ENCODE measurements at places on chromosomes 11 and 22.

GRCh38 chr11:109619498-109619897 is 197.5 kb downstream of the C11orf87 start:
- no peak for DNase-seq

GRCh38 chr11:117435326-117435725 is 107.7 kb downstream of the CEP164 start:
- no peak for DNase-seq

- DNase-seq: no peak
These were observed 512.2 kb upstream of the ARHGAP42 start for GRCh38 chr11:100174881-100175280.

- DNase-seq: no peak
These were observed 8.3 kb downstream of the RELT start for GRCh38 chr11:73384531-73384871.

GRCh38 chr11:12007230-12007593 is 1.2 kb downstream of the DKK3 start:
- DNase-seq: no peak

- no peak for DNase-seq
These were observed 3.4 kb downstream of the CADM1 start for GRCh38 chr11:115500547-115501501.

GRCh38 chr11:396948-397548 is 3.0 kb downstream of the PKP3 start:
- DNase-seq: peak; percentile 63

DNA sequence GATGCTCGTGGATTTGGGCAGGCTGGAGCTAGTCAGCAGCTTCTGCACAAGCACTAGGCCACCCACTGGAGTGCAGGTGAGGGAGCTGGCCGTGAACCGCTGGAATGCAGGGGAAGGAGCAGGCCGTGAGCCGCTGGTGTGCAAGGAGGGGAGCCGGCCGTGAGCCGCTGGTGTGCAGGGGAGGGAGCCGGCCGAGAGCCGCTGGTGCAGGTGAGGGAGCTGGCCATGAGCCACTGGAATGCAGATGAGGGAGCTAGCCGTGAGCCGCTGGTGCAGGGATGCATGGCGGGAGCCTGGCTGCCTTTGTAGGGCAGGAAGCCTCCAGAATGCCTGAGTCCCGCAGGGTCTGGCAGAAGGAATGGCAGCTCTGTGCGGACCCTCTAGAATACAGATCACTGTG is 4220.0 kb upstream of the OR11H1 start:
- DNase-seq: no peak

DNA sequence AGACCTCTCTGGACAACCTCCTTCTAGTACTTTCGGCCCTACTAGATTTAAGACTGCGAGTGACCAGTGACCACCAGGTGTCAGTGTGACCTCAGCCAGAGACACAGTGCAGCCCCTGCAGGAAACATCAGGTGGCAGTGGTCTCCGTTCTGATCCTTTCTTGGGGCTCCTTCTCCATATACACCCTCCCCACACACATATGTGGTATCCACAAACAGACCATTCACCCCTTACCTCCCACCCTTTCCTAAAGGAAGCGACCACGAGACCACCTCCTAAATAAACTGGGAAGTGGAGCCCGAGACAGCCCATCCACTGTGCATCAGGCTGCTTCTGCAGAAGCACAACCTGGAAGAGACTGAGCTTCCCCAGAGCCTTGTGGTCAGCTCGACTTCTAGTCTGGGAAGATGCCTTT is 38.5 kb upstream of the CYP2D6 start:
- DNase-seq: peak; percentile 72

- DNase-seq: peak; percentile 78
These were observed 6.1 kb upstream of the STIM1 start for GRCh38 chr11:3849297-3849874.

DNA sequence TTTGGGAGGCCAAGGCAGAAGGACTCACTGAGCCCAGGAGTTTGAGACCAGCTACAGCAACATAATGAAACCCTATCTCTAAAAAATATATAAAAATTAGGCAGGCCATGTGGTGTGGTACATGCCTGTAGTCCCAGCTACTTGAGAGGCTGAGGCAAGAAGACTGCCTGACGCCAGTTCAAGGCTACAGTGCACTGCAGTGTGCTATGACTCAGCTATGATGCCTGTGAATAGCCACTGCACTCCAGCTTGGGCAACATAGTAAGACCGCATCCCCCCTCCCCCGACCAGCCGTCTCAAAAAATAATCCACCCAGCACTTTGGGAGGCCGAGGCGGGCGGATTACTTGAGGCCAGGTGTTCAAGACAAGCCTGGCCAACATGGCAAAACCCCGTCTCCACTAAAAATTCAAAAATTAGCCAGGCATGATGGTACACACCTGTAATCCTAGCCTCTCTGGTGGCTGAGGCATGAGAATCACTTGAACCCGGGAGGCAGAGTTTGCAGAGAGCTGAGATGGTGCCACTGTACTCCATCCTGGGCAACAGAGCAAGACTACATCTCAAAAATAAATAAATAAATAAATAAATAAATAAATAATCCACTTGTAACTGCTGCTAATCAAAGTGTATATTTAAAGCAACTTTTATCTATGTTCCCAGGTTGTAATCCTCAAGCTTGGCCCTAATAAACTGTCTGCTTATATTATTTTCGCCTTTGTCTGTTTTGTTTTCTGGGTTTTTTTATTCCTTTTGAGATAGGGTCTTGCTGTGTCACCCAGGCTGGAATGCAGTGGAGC is 7.8 kb downstream of the HPS5 start:
- no peak for DNase-seq

DNA sequence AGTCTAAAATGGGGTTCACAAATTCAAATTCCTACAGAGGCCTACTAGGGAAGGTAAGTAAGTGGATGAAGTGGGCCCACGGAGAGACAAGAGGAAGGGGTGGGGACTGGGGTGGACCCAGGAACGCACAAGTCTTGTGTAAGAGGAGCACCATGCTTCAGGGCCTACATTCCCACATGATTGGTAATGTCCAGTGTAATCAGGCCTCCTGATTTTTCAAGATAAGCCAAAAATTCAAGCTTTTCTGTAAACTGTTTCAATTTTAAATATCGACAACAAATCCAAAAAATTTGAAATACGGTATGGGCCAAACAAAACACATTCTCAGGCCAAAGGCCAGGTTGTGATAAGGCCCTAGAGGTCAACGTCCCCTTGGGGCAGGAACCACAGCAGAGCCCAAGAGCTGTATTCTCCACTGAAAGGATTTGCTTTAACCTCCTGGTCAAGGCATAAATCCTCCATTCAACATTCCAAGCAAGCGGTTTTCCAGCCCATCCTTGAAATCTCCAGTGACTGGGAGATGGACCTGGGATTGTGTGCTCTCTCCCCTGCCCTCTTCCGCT is 116.4 kb downstream of the TRIM29 start:
- DNase-seq: no peak

DNA sequence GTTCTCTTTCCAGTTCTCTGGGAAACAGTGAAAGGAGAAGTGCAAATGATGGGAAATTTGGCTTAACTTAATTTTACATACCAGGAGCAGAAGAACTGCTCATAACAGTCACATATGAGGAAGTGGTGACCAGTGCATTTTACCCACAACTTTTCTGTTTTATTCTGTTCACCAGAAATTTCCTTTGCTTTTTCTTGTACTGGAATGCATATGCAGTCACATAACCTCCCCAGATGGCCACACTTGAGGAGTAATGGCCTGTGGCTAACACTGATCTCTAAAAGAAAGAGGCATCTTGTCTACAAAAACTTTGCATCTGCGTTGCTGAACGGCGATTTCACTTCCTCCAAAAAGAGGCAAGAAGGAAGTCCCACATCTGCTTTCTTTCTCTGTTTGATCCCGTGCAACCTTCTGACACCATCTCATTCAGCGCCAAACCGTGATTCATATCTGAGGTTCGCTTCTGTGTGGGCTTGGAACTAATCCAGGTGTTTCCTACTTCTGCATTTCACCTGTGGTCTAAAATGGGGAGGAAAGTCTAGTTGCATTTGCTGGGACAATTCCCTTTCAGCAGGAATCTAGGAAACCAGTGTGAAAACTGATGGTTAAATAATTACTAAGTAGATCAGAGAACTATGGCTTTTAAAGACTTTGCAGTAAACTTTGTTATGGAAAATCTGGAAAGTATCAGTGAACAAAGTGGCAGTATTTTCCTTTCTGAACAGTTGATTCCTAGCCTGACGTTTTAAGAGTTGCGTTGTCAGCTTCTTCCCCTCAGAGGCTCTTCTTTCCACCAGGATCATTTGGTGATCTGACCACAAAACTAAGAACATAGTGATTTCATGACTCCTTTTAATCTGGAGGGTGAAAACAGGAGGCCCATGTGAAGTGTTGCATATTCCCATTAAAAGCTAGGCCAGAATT is 4.2 kb upstream of the MPEG1 start:
- peak; percentile 80 for DNase-seq

- peak; percentile 36 for DNase-seq
These were observed 32.8 kb downstream of the PITPNB start for GRCh38 chr22:27885977-27886842.

GRCh38 chr11:48123934-48124755 is 92.5 kb upstream of the OR4B1 start:
- DNase-seq: no peak

DNA sequence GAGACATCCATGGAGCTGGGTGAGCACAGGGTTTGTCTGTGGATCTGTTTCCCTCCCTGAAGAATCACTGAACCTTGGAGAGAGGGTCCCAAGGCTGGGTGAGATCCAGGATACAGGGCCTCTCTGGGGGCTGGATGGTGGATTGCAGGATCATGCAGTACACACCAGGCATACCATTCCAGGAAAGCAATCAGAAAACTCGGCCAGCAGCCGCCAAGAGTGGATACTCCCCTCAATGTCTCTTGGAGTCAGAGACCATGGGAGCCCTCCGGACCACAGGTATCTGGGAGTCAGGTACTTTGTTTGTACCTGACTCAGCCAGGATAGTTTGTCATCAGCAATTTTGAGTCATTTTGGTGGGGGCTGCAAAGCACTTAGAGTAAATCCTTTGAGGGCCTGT is 14.6 kb upstream of the SYT13 start:
- no peak for DNase-seq

DNA sequence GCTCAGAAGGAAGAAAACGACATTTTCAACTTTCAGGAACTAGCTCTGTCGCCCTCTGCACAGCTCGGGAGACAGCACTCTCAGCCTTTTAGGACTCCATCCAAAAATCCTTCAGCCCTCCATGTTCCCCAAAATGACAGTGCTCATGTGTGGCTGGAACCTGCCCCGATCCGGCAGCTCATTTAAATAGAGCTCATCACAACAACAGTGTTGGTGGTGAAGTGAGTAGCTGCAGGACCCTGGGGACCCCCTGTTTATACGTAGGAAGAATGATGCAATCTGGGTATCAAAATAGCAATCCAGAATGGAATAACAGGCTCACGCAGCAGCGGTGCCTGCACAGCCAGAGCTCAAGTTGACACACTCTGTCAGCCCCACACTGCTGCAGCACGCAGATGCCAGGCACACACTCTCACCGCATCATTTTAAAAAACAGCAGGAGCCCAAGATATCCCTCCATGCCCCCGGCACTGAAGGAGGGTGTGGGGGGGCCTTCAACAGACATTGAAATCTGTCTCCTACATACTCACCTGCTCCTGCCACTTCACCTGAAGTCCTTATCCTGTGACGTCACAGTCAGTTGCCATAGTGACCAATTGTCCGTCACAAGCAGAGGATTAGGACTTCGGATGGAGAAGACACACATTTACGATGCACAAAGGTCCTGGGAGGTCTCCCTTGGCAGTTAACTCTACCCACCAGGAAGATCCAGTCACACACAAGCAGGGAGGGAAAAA is 24.0 kb downstream of the TRIM66 start:
- no peak for DNase-seq

GRCh38 chr11:112856591-112856990 is 104.6 kb upstream of the NCAM1 start:
- no peak for DNase-seq

- DNase-seq: peak; percentile 36
These were observed 875 bp upstream of the STT3A start for GRCh38 chr11:125591649-125592304.

DNA sequence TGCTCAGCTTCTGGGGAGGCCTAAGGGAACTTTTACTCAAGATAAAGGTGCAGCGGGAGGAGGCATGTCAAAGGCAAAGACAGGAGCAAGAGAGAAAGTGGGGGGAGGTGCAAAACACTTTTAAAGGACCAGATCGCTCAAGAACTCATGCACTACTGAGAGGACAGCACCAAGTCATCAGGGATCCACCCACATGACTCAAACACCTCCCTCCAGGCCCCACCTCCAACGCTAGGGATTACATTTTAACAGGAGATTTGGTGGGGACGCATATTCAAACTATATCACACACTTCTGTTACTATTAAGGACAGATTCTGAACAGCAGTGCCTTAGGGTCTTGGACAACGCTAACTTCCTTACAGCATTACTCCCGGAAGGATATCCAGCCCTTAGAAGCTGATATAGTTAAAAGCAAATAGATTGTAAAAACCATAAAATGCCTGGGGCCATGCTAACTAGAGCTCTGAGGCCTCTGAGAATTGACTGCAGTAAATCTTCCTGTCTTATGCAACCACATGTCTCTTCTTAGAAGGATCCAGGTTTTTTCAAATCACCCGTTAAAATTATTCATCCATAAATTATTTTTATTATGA is 16.7 kb upstream of the ZC3H12C start:
- DNase-seq: no peak

GRCh38 chr11:72735495-72736027 is 16.6 kb downstream of the ARAP1 start:
- DNase-seq: no peak

DNA sequence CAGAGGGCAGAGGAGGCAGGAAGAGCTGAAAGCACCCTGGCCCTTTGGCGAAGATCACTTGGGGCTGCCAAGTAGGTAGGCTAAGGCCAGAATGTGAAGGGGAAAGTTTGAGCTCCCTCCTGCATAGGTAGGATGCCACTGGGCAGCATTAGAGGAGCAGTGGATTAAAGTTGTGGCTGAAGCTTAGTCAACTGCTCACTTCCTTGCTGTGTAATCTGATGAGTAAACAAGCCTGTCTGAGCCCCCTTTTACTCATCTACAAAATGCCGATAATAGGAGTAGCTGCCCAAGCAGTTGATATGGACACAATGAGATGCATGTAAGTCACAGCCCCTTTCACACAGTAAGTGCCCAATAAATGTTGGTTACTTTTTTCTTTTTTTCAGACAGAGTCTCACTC is 216.4 kb downstream of the MN1 start:
- no peak for DNase-seq
